Activated B cell treated with CpG ODN at 0.5 μM for 24 hours (primary cell): ENCODE measurements at places on chromosomes 13 and 19. TPM values are rescaled to one million over a fixed set of nuclear protein-coding genes. Genes with fewer than 3 reads are reported as not detected.

- no peak for DNase-seq
Observed at GRCh38 chr19:48918801-48919247, 14.7 kb upstream of the DHDH start.

GRCh38 chr19:43705729-43706128 lies 10.1 kb upstream of the IRGC start:
- no peak for DNase-seq

- no peak for DNase-seq
Observed at GRCh38 chr13:57409121-57409520, 222.4 kb upstream of the PCDH17 start.

- no peak for DNase-seq
Observed at GRCh38 chr19:48455171-48455907, at the start of gene KCNJ14. TSS of gene KCNJ14 (plus strand) at chr19:48455574. CDS start at chr19:48461725, 6,151 bp downstream.

GRCh38 chr19:41324231-41324702 lies 14.3 kb downstream of the CCDC97 start:
- DNase-seq: no peak

Gene NKG7
- total RNA-seq: 1.6 and 2.1 TPM in 2 replicates

Gene C5AR1
- 1.7 and 2.2 TPM in 2 replicates for total RNA-seq

GRCh38 chr13:28651810-28652401 lies 7.0 kb upstream of the POMP start:
- DNase-seq: no peak

DNA sequence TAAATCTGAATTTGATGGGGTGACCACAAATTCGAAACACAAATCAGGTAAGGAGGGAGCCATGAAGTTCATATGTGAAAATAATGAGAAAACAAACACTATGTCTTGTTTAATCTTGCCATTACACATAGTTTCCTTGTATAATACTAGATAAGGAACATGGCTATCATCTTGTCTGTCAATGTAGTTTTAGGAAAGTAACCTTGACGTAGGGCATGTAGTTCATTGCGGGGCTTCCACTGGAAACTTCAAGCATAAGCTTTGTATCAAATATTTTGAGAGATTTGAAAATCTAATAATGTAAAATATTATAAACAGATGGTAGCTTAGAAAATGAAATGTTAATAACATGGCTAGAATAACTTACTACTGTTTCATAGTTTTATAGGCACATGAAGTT lies 8.8 kb downstream of the BIVM start:
- DNase-seq: no peak

Gene ZNF888
- total RNA-seq: 9.0 and 11.9 TPM in 2 replicates

DNA sequence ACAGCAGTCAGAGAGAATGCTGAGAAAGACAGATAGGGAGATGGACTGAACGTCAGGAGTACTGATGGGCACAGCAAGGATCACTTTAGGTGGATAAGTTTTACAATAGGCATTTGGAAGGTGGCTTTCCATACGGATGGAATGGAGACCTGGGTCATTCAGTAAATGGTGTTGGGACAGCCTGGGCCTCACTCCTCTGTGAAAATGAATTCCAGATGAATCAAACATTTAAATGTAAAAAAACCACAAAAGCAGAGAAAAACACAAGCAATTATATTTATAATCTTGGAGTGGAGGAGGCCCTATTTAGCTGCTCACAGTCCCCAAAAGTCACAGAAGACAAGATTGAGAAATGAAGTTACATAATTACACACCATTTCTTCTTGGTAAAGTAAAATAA lies 4.7 kb downstream of the IL17D start:
- DNase-seq: no peak

DNA sequence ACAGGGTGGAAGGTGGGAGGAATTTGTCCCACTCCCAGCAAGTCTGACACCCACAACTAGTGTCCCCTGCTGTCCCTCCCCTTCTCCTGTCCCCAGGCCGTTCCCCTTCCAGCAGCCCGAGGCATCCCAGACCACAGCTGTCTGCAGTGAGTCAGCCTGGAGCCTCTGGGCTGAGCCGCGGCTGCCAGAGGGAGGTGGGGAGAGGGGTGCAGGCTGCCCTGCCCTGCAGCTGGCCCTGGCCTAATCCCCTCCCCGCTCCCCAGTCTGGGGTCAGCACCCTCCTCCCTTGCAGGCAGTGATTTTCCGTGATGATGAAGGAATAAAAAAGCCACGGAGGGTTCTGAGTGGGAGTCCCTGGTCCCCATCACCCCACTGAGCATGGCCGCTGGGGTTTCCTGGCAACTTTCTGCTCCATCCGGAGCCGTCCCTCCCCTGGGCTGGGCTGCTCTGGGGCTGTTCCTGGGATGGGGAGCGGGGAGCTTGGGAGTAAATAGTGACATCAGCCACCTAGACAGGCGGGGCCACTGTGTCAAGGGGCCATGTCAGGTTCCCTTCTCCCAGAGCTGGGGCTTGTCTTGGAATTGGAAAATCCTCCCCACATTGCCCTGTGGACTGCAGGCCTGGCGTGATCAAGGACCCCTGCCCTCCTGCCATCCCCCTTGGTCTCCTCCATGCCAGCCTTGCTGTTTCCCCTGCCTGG lies 16.8 kb downstream of the SPC24 start:
- DNase-seq: no peak

DNA sequence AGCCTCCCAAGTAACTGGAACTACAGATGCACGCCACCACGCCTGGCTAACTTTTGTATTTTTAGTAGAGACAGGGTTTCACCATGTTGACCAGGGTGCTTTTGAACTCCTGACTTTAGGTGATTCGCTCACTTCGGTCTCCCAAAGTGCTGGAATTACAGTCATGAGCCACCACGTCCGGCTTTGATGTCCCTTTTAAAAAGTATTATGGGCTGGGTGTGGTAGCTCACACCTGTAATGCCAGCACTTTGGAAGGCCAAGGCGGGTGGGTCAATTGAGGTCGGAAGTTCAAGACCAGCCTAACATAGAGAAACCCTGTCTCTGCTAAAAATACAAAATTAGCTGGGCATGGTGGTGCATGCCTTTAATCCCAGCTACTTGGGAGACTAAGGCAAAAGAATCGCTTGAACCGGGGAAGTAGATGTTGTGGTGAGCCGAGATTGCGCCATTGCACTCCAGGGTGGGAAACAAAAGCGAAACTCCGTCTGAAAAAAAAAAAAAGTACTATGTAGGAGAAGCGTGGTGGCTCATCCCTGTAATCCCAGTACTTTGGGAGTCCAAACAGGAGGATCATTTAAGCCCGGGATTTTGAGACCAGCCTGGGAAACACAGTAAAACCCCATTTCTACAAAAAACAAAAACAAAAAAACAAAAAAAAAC lies 22.8 kb upstream of the ERVV-1 start:
- DNase-seq: no peak

GRCh38 chr13:89053418-89053817 lies 1382.2 kb downstream of the SLITRK5 start:
- no peak for DNase-seq

Gene UPK1A
- not detected in 2 replicates for total RNA-seq

DNA sequence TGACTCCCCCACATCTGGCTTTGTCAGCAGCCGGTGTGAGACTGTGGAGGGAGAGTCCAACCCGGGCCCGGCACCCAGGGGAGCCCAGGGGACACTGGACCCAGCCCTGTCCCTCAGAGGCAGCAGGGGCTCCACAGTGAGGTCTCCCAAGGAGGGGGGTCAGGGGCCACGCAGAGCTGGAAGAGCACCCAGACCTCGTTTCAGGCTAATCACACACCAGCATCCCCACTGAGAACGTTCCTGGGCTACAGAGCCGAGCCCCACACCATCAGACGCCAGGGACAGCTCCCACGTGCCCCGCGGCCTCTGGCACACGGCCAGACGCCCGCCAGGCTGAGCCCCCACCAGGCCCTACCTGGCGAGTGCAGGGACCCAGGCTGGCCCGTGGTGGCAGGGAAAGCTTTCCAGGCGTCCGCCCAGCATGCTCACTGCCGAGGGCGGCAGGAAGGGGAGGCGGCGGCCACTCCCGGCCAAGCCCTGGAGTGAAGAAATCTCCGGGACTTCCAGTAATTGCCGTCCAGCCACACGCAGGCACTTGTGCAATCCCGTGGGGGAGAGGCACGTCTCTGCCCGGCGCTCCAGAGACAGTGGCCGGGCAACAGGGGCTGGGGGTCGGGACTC lies 19.2 kb downstream of the SBNO2 start:
- no peak for DNase-seq

Gene F2RL3
- 0.58 and 0.83 TPM in 2 replicates for total RNA-seq

GRCh38 chr19:7492142-7492541 lies 3.3 kb upstream of the PEX11G start:
- DNase-seq: no peak

DNA sequence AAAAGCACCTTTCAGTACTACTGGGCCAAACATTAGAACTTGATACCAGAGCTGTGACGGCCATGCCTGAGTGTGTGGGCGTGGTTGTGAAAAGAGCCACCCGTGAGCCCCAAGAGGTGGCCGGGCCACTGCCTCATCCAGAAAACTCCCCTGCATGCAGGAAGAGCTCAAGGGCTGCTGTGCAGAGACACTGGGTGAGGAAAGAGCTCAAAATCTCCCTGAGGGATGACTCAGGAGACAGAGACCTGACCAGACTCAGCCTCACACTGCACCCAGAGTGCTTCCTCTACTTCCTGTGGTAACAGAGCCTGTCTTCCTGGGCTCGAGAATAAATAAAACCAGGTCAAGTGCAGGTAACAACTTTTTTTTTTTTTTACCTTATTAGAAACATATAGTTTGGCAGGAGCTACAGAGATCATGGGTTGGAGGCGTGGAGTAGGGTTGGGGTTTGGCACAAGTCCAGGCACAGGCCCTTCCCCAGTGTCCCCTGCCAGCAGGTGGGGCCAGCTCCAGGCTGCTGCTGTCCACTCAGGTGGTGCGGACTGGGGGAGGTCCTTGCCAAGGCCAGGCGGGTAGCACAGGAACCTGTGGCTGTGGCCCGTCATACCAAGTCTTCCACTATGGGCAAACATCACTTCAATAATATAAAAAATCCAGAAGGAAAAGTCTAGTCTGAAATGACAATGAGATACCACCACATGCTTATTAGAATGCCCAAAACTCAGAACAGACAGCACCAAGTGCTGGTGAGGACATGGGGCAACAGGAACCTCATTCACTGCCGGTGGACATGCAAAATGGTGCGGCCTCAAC lies 25.5 kb downstream of the ELL start:
- DNase-seq: no peak

Gene TTYH1
- not detected in 2 replicates for total RNA-seq

- no peak for DNase-seq
Observed at GRCh38 chr13:101552786-101553185, 100.3 kb downstream of the ITGBL1 start.

DNA sequence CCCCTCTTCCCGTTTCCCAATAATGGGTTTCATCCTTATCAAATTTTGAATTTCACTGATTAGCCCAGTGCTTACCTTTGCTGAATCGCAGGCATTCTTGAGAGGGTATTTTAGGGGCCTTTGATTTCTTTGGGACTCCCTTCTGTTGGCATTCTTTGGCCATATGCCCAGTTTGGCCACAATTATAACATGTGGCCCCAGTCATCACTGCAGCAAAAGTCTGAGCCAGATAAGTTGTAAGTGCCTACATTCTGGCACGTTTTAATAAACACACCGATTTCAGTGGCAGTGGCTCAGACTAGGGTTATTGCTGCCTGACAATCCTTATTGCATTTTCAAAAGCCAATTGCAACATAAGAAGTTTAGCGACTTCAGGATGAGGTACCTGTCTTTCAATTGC lies 41.4 kb downstream of the ZNF726 start:
- DNase-seq: no peak

DNA sequence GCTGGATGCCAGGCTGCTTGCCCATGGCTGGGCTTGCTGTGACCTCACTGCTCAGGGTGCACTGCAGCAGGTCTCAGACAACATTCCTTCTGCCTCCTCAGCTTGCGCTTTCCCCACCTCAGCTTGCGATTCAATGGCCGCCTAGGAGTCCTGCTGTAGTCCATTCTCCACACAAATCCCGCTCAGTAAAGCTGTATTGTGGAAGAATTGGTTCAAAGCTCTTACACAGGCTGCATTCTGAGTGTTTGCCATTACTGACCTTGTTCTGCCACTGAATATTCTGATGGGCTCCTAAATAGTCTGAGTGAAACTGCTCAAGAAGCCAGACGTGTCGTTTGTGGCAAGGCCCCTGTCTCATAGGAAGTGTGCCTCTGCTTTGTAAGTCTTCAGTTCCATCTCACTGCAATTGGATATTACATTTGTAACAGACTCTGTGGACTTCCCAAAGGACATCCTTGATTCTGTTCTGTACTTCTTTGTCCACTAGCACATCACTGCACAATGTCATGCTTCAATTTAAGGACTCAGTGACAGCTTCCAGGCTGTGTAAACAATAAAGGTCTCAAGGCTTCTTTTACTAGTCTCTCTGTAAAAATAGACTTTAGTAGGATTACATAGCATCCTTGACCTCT lies 49.8 kb downstream of the KATNAL1 start:
- no peak for DNase-seq

- DNase-seq: no peak
Observed at GRCh38 chr13:42277618-42278276, 5.8 kb downstream of the AKAP11 start.
